ENCODE measurements at places on chromosomes 2 and 18.

- no peak for DNase-seq
Observed at GRCh38 chr18:22084547-22084946, 84.8 kb upstream of the GATA6 start.

DNA sequence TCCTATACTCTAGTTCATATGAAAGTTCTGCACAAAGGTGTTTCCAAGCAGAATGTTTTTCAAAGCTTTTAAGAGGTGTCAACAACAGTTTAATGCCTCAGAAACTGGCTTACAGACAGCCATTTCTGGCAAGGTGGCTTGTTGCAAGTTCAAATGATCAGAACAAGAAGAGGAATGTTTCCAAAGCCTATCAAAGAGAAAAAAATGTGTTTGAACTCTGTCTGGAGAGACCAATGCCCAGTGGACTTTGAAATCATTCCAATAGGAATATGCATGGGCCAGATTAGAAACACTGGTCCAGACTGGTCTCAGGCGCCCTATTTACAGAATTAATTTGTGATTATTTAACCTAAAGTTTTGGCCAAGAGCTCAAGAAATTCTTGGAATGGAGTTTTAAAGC lies 106.2 kb downstream of the CPS1 start:
- DNase-seq = no peak

DNA sequence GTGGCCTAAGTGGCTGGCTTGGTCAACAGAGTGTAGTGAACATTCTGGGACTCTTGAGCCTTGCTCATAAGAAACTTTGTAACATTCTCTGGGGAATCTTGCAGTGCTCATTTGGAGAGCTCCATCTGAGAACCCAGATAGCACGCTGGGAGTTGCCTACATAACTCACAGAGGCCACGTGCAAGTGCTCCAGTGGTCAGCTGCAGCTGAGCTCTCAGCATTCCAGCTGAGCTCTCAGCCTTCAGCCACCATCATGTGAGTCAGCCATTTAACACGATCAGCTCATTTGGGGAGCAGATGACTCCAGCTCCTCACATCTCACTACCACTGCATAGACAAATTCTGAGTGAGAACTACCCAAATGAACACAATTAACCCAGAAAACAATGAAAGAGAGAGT lies 25.5 kb upstream of the CTNNA2 start:
- DNase-seq = no peak

DNA sequence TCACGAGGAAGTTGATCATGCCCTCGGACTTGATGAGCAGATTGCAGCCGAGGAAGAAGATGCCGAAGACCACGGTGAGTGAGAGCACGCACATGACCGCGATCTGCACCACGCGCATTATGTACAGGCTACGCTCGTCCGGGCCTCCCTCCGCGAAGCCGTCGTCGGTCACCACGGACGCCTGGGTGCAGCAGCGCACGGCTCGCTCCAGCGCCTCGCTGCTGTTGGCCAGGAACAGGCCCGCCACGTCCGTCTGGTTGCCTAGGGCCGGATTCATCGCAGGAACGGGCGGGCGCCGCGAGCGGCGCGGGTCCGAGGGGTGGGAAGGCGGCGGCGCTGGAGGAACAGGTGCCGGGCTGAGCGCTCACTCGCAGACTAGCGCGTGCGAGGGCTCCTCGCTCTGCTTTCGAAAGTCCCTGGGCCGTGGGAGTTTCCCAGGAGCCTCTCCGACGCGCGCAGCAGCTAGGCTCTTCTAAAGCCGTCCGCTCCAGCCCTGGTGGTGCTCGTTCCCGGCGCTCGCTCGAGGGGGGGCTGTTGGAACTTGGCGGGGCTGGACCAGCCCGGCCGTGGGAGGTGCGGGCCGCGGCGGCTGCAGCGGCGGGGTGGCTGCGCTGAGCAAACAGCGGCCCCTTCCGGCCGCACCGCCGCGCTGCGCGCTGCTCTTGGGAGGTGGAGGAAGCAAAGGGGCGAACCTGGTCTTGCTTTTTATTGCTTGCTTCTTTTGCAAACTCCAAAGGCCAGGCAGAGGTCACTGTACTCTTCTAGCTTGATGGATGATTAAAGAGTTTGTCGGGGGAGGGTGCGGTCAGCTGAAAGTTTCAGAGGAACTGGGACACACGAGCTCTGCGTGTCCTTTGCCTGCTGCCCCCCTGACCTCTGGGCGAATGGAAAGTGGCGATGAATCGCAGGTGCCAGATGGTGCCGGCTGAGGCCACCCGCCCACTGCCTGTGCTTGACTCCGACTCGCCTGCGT lies at the start of gene RPRM:
RPRM (minus strand) TSS at position 474 of the 973 bp plus-strand sequence; CDS start at position 277, 197 bp downstream.
- peak; percentile 67 for DNase-seq

DNA sequence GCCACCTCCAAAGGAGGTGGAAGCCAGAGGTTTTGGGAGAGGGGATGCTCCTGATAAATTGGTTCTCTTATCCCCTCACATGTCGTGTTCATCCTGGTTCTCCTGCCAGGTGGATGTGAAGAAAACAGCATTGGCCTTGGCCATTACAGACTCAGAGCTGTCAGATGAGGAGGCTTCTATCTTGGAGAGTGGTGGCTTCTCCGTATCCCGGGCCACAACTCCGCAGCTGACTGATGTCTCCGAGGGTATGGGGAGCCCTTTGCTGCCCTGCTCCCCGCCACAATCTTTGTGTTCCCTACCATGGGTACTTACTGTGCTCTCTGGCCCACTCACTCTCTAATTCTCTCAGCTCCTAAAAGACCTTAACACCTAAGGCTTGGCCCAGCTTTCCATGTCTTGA lies 3.5 kb downstream of the RETREG2 start:
- DNase-seq = no peak

DNA sequence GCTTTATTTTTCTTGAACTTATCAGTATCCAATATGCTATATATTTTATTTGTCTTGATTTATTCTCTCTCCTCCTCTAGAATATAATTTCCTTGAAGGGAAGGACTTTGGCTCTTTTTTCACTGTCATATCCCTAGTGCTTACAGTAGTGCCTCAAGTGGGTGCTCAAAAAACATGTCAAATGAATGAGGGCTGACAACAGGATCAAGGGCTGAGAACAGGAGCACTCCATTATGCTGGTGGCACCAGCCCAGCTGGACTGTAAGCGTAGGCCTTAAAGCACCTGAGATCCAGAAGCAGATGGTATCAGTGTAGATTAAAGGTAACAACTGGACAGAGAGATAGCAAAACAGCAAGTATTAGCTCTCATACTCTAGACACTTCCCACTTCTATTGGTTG lies 46.3 kb downstream of the PMS1 start:
- DNase-seq = no peak

DNA sequence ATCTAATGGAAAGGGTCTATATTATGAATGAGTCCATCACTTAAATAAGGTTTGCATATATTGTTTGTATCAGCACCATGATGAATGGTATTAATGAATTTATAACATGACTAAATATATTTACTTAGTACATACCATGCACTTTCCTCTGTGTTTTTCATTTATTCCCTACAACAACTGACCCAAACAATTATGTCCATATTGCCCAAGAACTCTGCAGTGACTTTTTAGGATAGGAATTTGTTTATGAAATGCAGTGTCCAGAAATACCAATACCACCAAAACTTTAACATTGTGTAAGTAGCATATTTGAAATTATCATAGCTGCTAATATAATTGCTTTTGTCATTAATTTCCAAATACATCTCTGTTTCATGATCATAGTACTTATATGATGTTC lies 119.7 kb downstream of the WDR7 start:
- DNase-seq = no peak

DNA sequence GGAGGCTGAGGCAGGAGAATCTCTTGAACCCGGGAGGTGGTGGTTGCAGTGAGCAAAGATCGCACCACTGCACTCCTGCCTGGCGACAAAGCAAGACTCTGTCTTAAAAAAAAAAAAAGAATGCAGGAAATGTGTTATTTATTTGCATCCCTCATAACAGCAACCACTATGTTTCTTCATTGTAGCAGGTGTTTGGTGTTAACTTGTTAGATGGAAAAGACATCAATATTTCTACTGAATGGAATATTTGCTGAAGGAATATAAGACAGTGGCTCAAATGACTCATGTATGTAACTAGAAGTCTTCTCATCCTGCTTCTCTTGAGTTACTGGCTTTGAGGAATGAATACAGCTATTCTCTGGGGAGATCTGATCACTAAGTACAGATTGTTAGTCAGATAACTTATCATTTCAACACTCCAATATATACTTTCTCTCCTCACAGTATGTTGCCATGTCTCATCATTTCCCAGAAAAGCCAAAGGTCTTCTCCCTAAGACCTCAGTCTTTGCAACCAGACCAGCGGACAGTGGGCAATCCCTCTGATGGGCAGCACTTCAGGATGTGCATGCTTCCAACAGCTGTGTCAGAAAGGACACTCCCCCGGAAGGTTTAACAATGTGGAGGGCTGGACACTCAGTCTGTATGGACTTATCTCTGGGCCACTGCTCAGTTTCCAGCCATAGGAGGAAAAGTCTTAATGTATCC lies 104.4 kb upstream of the STK17B start:
- no peak for DNase-seq

DNA sequence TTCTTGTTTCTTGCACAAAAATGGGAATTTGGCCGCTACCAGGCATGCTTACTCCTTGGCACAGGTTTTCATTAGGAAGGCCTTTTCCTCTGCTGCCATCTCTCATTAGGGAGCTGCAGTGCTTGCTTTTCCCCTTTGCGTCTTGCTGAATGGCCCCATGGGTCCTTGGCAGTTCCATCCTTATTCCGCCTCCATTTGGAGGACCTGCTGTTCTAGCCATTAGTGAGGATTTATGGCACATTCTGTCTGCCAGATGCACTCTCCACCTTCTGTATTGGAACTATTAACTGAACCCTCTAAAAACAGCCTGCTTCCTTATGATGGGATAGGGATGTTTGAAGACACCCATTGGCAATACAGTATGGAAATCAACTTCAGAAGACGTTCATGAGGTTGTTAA lies 103.5 kb upstream of the NOSTRIN start:
- DNase-seq = no peak

DNA sequence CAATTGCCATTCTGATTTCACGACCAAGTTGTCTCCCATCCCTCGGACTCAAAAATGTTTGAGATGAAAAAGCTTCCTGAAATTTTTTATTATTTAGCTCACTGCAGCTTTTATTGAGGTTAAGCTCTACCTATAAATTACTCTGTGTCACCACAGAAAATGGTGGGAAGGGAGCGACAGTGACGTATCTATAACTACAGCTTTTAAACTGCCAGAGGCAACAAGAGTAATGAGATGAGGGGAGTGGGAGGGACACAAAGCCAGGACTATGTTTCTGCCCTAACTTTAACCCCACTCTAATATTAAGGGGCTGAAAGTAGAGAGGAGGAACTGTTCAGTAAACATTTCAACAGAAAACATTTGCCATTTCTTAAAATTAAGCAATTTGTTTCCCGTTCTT lies 37.4 kb downstream of the SMAD2 start:
- no peak for DNase-seq

DNA sequence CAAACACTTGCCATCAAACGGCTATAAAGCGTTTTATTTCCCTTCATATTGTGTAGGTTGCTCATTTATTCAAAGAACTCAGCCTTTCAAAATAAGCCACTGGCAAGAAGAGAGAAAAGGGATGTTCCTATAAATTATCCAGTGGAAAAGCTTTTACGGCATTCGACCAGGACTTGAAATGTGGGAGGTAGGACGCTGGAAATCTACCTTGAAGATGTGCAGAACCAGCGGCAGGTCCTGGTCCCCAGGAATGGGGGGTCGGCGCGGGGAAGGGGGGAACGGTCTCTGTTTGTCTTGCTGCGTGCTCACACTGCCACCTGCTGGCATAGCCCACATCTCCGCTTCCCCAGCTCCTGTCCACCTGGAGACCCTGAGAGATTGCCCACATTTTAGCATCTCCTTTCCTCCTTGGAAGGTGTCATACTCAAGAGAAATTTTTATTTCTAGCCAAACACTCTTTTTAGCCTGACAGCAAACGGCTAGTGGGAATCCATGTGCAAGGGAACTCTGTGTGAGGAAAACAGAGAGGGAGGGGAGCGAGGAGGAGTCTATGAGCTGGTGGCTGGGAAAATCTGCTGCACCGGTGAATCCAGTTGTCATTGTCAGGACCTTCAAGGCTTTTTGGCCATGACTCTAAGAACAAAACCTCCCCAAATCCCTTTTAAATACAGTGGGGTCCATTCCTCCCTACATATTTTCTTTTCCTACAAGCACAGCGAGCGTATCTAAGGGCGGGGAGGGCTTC lies 349.0 kb upstream of the PKDCC start:
- DNase-seq = no peak

DNA sequence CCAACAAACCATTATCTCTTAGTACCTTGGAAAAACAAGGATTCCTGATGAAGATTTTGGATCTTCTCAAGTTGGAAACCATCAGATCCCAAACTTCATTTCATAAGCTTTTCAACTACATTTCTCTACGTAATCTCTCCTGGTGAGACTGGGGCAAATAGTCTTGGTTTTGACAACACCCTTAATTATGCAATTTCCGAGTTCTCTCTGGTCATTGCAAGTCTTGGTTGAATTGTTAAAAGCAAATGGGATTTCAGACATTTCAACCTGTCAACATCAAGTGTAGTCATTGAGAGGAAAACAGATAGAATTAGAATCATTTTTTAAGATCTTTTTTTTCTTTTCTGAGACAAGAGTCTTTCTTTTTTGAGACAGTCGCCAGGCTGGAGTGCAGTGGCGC lies 26.2 kb downstream of the KLF7 start:
- no peak for DNase-seq

GRCh38 chr18:56716692-56717146 lies 65.6 kb downstream of the WDR7 start:
- DNase-seq = no peak

GRCh38 chr2:65999796-66000195 lies 435.1 kb upstream of the MEIS1 start:
- no peak for DNase-seq

DNA sequence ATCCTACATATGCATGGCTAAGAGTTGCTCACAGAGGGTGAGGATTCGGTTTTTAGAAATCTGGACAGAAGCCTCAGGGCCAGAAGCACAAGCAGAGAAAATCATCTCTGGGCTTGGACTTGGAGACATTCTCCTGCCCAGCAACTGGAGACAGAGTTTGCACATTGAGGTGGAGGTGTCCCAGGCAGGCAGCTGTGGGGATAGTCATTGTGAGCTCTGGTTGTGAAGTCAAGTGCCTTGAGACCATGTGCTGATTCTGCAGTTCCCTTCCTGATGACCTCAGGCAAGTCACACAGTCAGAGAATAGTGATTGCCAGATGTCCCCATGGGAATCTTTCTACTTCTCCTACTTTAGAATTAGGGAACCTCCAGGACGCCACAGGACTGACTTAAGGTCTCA lies 108.4 kb upstream of the LDAH start:
- DNase-seq = no peak

GRCh38 chr2:106095478-106096298 lies 98.4 kb downstream of the UXS1 start:
- peak; percentile 92 for DNase-seq

Measured in activated CD8-positive, alpha-beta T cell treated with anti-CD3 and anti-CD28 coated beads, Interleukin-2, amount 10 ng/mL, durations not matched to agents 7 days and 5 days (primary cell).